GM23338 (cell line): ENCODE measurements at places on chromosomes 2 and 18. TPM values are rescaled to one million over a fixed set of nuclear protein-coding genes. Genes with fewer than 3 reads are reported as not detected.

The ACP1 gene
- total RNA-seq, result 189 and 213 TPM in 2 replicates

GRCh38 chr2:237696461-237696860 is 69.1 kb downstream of the LRRFIP1 start:
- no peaks in the 10 kb centered on the region for H3K36me3 ChIP-seq
- H3K27ac ChIP-seq, result no peak overlapping the region
- peaks cover 6% of the 10 kb centered on the region; the same call in 1 of the 2 replicates for H3K27me3 ChIP-seq
- H3K4me3 ChIP-seq, result no peak overlapping the region
- DNase-seq, result no peak

- no peak for DNase-seq
- H3K27ac ChIP-seq, result no peak overlapping the region
- no peaks in the 10 kb centered on the region for H3K27me3 ChIP-seq
- no peaks in the 10 kb centered on the region for H3K4me1 ChIP-seq
Observed at GRCh38 chr2:231347638-231348037, 47.9 kb upstream of the B3GNT7 start.

GRCh38 chr2:217935901-217936684 is 66.7 kb downstream of the TNS1 start:
- no peaks in the 10 kb centered on the region for H3K27me3 ChIP-seq
- H3K4me3 ChIP-seq, result peak overlapping the region; percentile 5; the same call in 1 of the 2 replicates
- DNase-seq, result peak; percentile 42
- H3K4me1 ChIP-seq, result peaks cover 34% of the 10 kb centered on the region
- H3K27ac ChIP-seq, result peak overlapping the region; percentile 34; the same call in 1 of the 2 replicates

- no peak overlapping the region for H3K4me3 ChIP-seq
- H3K4me1 ChIP-seq, result no peaks in the 10 kb centered on the region
- H3K27me3 ChIP-seq, result no peaks in the 10 kb centered on the region
- no peak overlapping the region for H3K27ac ChIP-seq
- no peaks in the 10 kb centered on the region for H3K36me3 ChIP-seq
Observed at GRCh38 chr18:79766308-79766707, 31.4 kb upstream of the KCNG2 start.

GRCh38 chr18:44227501-44227900 is 453.2 kb upstream of the SETBP1 start:
- no peak overlapping the region for H3K27ac ChIP-seq
- H3K36me3 ChIP-seq, result no peaks in the 10 kb centered on the region
- peaks cover 1% of the 10 kb centered on the region; the same call in 1 of the 2 replicates for H3K4me1 ChIP-seq
- no peaks in the 10 kb centered on the region for H3K27me3 ChIP-seq
- H3K4me3 ChIP-seq, result no peak overlapping the region
- DNase-seq, result no peak

GRCh38 chr18:8800876-8801262 is 95.5 kb downstream of the MTCL1 start:
- H3K27me3 ChIP-seq, result no peaks in the 10 kb centered on the region
- no peaks in the 10 kb centered on the region for H3K36me3 ChIP-seq
- H3K4me1 ChIP-seq, result peaks cover 27% of the 10 kb centered on the region
